ENCODE measurements at places on chromosomes 5 and 9. TPM values are rescaled to one million over a fixed set of nuclear protein-coding genes. Genes with fewer than 3 reads are reported as not detected.

Gene RANBP3L
- total RNA-seq = under 0.01 TPM

GRCh38 chr9:36862206-36863145 is 171.6 kb downstream of the PAX5 start:
- DNase-seq = peak; percentile 48

Gene PCDHB11
- 0.44 TPM for total RNA-seq

- no peak for DNase-seq
These were observed 22.3 kb downstream of the OBP2B start for GRCh38 chr9:133186736-133187135.

DNA sequence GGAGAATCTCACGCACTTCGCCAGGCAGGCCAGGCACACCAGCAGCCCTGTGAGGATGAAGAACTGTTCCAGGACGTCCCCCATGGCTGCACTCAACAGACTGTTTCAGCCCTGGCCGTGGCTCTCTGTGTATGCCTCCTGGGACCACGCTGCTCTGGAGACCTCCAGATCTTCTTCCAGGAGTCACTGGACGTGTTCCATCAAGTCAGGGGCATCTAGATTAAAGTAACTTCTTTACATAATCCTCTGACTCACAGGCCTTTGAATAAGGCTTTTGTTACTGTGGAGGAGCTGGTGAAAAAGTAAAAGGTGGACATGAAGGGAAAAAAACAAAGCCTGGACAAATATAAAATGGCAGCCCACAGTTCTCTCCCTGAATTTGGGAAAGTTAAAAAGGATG is at the start of gene HSD17B3:
HSD17B3 (minus strand) TSS at position 156 of the 400 bp plus-strand sequence; CDS start at position 84, 72 bp downstream.
- DNase-seq = no peak

DNA sequence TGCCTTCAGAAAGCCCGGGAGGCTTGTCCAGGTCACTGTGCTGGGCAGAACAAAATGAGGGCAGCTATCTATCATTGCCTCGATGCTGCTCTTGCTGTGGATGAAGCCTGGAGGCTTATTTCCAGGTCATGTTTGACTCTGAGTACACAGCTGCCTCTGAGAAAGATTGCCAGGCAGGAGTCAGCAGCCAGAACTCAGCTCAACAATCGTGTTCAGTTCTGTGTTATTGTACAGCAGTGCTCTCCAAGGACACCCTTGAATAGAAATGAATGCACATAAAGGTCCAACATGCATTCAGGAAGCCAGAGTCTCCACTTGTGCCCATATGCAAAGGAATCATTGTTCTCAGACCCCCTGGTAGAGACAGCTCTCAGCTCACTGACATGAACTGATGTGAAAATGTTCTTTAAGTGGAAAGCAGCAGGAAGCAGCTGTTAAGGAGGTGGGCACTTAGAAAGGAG is 61.7 kb upstream of the ZFR start:
- DNase-seq = peak; percentile 36

Gene TOR2A
- 4.8 TPM for total RNA-seq

DNA sequence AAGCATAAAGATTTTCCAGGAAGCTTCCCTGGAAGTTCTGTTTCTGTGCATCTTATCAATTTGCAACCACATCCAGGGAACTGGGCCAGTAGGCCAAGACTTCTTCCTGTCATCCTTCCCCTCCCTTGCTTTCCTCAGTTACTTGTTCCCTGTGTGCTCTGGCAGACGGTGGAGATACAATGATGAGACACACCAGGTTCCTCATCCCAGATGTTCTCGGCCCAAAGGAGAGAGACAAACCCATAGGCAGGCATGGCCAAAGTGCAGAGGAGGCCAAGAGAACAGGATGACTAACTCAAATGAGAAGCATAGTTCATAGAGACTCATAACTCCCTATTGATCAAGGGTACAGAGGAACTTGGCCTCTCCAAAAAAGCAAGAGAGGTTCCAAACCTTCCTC is 652.6 kb downstream of the CCDC171 start:
- DNase-seq = no peak

DNA sequence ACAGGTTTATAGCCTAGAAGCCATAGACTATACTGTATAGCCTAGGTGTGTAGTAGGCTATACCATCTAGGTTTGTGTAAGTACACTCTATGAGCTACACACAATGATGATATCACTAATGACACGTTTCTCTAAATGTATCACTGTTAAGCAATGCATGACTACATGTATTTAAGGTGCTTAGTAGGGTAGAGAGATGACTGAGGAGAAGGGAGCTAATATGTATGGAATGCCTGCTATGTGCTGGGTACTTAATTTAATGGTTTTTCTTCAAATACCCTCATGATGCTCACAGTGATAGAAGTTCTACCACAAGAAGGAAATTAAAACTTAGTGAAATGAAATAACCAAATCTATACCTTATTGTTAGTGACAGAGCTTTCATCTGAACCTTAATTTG is 1785.5 kb downstream of the EFNA5 start:
- DNase-seq = no peak
